ENCODE measurements at places on chromosomes 16 and 17.

GRCh38 chr17:5706577-5707210 lies 122.4 kb upstream of the NLRP1 start:
- DNase-seq = peak; percentile 83

GRCh38 chr16:53235851-53236250 lies 181.1 kb downstream of the CHD9 start:
- no peak for DNase-seq

- no peak for DNase-seq
Observed at GRCh38 chr17:35081638-35082037, 18.1 kb upstream of the RFFL start.

DNA sequence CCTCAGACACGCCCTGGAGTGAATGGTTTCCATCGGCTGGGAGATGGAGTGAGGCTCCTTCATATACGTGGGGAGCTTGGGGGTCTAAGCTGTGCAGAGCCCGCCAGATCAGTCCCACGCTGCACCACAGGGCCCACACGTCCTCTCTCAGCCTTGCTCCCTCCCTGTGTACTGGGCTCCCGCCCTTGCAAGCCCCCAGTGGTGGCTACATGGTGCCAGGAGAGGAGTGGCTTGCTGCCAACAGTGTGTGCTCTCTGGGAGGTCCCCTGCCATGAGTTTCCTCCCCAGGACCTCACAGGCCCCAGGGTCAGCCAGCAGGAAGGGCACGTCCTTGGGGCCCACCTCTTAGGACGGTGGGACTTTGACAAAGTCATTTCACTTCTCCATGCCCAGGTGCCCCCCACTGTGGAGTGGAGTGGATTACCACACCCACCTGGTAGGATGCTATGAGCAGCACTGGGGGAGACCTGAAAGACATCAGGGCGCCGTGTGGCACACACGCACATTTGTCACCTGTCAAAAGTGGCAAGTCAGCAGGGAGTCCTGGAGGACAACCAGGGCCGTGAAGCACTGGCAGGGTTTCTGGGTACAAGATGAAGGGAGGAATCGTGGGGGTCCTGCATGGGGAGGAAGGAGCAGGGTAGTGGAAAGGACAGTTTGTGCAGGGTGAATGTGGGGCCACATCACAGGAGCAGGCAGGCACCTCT lies 13.7 kb downstream of the SLC5A10 start:
- no peak for DNase-seq

- DNase-seq = no peak
Observed at GRCh38 chr16:71945616-71946015, 50.3 kb downstream of the IST1 start.

GRCh38 chr16:89723279-89724250 lies 2.2 kb downstream of the ZNF276 start:
- no peak for DNase-seq

- no peak for DNase-seq
Observed at GRCh38 chr17:50832864-50833381, 2.5 kb upstream of the WFIKKN2 start.

GRCh38 chr17:61378658-61379456 lies 20.8 kb upstream of the TBX2 start:
- DNase-seq = no peak

DNA sequence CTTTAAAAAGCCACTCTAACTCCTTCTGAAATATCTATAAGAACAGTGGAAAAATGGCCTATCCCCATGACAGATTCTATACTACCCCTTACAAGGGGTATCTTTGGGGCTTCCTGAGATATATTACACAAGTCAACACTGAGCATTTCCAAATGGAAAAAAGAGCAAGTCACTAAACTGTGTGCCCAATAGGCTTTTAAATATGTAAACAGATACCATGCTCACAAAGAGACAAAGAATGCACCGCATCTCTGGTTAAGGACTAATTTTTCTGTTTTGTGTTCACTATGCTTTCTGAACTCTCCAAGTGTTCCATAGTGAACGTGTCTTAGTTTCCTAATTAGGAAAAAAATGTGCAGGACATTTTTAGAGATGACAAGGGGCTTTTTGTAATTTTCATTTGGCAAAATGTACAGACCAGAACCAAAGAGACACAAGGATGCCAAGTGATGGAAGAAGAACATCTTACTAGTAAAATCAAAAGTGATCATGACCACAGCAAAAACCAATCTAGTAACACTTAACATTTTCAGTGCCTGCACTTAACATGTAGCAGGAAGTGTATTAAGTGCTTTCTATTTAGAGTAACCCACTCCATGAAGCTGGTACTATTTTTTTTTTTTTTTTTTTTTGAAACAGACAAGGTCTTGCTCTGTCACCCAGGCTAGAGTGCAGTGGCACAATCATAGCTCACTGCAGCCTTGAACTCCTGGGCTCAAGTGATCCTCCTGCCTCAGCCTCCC lies 21.5 kb downstream of the MYH11 start:
- DNase-seq = no peak

DNA sequence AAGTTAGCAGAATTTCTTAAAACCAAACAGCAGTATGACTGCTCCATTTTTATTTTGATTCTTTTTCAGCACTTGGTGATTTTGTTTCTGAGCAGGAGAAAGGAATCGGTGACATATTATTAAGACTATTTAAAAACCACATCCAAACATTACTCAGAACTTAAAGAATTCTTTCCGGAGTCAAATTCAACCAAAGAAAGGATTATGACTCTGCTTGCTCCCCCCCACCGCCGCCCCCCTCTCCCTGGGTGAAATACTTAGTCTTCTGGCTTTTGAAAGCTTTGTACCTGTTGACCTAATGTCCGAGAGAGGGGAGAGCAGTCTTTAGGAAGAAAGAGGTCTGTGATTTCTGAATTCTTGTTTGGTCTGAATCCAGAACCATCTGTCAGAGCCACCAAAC lies 17.9 kb upstream of the COL1A1 start:
- DNase-seq = no peak

DNA sequence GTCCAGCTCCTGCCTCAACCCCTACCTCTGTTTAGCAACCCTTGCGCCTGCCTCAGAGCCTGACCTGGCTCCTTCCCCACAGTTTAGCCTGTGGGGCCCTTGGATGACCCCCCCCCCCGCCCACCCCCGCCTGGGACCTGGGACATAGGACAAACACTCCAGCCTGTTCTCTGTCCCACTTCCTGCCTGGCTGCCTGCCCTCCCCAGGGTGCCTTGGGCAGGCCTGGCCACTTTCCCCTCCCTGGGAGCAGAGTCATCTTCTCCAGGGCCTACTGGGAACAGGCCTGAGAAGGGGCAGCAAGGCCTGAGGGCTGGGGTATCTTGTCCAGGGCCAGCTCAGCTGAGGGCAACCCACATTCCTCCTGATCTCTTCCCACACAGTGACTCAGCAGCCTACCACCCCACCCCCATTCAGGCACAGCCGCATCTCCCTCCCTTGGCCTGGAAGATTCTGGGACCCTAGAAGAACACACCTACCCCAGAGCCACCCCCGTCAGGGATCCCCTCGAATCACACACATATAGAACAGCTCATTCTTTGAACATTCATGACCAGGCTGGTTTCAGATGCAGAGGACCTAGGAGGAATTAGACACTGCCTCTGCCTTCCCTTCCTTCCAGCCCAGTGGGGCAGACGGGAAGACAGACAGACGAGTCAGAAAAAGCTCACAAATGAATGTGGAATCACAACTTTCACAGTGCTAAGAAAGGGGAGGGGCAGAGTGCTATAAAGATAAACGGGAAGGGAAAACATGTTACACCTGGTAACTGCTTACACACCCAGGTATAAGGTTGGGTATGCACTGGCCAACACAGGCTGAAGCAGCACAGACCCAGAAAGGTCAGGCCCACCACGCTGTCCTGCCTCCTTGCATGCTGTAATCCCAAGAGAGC lies 6.0 kb downstream of the FHOD1 start:
- DNase-seq = no peak

DNA sequence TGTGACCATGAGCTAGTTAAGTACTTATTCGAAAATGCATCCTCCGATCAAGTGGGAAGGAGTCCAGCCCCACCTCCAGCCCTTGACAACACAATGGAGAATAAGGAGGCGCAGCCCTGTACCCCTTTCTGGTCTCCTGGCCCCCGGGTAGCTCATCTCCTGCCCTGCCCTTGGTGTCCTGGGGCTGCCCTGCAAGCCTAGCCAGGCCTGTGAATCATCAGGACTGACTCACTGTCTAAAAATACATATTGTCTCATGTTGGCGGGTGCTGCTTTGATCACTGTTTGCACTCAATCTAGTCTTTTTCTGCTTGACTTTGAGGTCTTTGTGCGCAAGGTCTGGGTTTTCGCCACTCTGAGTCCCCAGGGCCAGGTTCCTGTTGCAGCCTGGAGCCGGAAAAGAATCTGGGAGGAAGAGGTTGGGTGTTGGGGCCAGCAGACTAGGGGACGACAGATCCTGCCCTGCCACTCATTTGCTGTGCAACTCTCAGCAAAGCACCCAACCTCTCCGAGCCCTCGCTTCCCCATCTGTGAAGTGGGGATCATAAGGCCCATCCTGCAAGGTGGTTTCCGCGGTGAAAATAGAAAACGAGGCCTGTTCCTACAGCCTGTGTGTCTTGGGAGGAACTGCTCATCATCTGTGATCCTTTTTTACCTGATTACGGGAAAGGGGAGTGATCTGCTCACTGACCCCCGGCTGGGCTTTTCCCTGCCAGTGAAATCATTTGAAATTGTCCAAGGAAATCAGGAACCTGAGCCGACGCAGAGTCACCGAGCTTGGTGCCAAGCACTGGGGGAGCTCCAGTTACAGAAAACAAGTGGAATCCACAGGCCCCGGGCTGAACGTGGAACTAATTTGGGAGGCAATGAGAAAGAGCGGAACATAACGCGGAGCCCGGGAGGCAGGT lies 230.4 kb downstream of the PARN start:
- DNase-seq = no peak

DNA sequence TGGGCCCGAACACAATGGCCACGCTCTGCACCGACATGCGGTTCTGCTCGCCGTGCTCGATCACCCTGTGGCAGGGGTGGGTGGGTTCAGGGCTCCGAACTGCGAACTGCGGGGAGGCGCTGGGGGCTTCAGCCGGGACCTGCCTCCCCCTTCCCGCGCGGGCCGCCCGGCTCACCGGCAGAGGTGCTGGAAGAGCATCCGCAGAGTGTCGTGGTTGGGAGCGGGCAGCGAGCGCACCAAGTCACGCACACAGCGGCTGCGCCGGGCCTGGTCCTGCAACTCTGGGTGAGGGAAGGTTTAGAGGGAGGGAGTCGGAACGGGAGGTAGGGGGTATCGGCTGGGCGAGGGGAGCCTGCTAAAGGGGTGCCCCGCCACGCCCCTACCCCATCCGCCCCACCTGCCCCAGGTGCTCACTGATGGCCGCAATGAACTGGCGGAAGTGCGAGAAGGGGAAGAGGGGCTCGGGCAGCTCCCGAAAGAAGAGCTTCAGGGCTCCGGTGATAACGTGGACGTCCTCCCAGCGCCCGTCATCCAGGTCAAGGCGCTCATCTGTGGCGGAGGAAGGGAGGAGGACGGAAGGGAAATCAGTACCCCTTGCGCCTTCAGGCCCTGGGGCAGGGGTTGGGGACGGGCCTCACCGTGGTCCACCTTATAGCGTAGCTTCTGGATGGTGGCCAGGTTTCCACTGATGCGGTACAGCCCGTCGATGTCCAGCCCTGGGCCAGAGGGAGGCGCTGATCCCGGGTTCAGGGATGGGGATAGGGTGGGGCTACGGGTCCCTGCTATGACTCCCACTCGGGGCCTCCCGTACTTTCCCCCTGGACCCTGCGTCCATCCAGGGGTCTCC lies 36.9 kb downstream of the ARHGAP27 start:
- DNase-seq = no peak

- no peak for DNase-seq
Observed at GRCh38 chr16:83689385-83689831, 118.4 kb upstream of the HSBP1 start.

DNA sequence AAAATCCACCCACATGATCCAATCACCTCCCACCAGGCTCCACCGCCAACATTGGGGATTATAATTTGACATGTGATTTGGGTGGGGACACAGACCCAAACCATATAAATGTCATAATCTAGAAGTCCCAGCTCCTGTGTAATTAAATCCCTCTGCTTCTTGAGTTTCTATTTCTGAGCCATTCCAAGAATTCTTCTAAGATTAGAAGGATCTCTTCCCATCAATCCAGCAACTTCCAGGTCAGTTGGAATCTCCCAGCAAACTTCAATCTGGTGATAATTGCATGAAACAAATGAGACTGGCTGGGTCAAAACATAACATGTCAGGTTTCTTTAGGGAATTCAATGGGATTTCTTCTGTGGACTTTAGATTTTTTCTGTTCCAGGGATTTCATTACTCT lies 127.8 kb upstream of the CDH5 start:
- no peak for DNase-seq

- DNase-seq = no peak
Observed at GRCh38 chr16:85237817-85238216, 125.5 kb upstream of the CIBAR2 start.

DNA sequence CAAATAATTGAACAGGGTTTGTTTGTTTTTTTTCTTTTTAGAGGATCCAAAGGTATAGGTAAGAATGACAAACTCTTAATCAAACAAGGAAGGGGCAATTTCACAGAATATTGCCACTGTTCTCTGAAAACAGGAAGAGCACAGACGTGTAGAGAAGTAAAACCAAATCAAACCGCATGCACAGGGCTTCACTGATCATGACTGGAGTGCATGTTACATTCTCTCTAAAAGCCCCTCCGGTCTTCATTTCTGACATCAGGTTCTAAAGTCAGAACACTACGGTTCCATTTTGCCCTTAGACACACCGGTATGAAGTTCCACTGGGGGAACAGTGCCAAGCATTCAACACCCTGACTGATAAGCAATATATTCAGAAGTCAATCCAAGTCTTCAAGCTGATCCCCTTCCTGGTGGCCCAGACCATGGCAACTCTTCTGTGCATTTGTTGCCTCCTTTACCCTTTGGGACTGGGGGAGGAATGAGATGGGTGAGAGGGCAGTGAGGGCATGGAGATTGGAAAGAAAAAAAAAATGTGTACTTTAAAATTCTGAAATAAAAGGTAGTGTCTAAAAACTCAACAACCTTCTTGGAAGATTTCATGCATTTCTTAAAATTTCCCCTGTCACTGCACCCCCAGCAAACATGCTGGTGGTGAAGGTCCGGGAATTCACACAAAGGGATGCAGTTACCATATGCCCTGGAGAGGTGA lies 1.4 kb downstream of the MMD start:
- no peak for DNase-seq

DNA sequence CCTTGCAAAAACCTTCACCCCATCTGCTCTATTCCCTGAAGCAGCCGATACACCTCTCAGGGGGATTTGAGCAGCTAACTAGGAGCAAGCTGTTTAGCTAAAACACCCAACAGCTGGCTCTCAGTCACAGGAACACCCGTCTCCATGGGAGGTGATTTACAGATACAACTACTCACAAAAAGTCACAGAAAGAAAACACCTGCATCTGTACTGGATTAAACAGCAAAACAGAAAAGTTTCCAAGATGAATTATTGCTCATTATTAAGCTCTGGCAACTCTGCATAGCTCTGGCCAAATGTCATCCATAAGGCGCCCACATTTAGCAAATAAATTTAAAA lies 22.3 kb downstream of the GJC1 start:
- no peak for DNase-seq

GRCh38 chr16:2971134-2971984 lies 2.2 kb downstream of the PAQR4 start:
- DNase-seq = no peak

GRCh38 chr17:80481284-80482057 lies 5.1 kb upstream of the NPTX1 start:
- DNase-seq = no peak

All from retina (tissue), 1 donor.